ENCODE measurements at places on chromosomes 6 and 20.

DNA sequence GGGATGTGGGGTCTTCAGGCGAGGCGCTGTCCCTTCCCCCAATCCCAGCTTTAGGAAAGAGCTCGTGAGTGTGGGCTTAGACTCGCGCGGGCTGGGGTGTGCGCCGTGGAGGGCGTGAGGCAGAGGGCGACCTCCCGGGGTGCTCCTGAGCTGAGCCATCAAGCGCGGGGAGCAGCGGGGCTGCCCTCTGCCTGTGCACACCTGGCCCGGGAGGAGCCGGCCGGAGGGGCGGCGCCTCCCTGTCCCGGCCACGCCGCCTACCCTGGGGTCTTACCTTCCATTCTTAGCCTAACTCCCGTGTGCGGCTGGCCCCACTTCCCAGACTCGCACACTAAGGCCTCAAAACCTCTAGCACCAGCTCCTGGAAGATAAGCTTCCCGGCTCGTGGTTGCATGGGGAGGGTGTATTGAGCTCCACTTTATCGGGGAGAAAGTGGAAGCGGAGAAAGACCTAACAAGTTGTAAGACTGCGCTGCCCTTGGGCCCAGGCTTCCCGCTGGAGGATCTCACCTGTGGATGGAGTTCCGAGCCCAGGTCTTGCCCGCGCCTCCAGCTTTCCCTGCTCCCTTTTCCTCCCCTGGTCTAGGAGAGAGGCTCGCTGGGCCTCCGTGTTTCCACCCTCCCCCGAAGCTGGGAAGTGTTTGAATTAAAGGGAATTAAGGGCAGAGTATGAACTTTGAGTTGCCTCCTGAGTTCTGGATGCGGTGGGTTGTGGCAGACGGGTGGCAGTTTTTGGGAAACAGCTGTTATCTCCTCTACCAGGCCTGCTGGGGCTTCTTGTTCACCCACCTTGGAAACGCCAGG is 1.2 kb downstream of the DNMT3B start:
- DNase-seq = no peak

GRCh38 chr20:16599257-16599656 is 26.0 kb upstream of the KIF16B start:
- DNase-seq = no peak

GRCh38 chr6:163588220-163588919 is 173.9 kb downstream of the QKI start:
- no peak for DNase-seq

DNA sequence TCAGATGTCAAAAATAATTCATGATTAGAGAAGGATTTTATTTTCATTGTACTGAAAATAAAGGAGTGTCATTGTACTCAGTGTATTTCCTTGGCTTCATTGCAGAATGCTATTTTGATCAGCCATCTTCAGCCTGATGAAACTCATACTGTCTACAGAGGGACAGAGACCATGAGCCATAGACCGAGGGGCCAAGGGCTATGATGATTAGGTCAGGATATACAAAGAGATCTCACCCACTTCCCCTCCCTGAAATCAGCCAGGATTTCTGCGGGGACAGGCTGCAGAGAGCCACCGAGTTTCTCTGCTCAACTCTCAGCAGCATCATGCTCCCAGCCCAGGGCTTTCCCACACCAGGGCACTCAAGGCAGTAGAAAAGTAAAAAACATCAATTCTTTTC is 47.0 kb downstream of the ALDH8A1 start:
- DNase-seq = no peak

GRCh38 chr20:51994751-51995417 is 192.6 kb upstream of the SALL4 start:
- no peak for DNase-seq
